ENCODE measurements at places on chromosomes 6 and 20.

GRCh38 chr6:161354276-161354840 lies 80.5 kb upstream of the AGPAT4 start:
- no peak for DNase-seq

- DNase-seq, result peak; percentile 71
Measured at GRCh38 chr20:7085467-7085866, 318.0 kb downstream of the BMP2 start.

GRCh38 chr20:1567392-1568162 lies 10.1 kb upstream of the SIRPD start:
- peak; percentile 41 for DNase-seq

- no peak for DNase-seq
Measured at GRCh38 chr20:63756648-63756991, 17.0 kb downstream of the SLC2A4RG start.

- peak; percentile 29 for DNase-seq
Measured at GRCh38 chr20:38599410-38599882, 2.2 kb upstream of the ARHGAP40 start.

- DNase-seq, result no peak
Measured at GRCh38 chr6:108672641-108673040, 111.9 kb downstream of the FOXO3 start.

DNA sequence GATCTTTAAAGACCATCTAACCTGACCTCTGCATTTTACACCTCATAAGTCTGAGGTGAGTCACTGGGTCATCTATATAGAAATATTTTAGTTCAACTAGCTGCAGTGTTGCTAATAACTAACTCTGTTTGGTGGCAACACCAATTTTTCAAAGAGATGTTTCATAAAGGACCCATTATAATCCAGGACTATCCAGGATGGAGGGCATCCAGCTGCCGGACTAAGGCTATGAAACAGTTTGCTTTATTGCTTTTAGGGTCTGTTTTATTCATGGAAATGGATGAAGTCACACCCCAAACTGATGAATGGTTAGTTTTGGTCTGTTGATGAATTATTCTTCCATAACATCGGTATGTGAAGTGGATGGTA lies 204.2 kb upstream of the GMDS start:
- no peak for DNase-seq

DNA sequence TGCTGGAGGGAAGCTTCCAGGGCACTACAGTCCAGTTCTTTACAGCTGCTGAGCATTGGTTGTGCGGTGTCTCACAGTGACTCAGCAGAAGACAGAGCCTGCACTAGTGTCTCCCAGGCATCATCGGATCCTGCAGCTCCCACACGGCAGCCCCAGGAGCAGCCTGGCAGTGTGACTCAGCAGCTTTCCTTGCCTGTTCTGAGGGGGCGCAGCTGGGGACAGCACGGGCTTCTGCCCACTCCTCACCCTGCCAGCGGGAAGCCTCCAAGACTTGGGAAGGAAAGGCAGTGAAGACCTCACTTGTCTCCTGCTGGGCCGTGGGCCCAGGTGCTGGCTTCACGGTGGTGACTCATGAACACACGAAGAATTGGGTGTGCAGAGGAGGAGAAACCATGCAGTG lies 165.4 kb downstream of the SYNDIG1 start:
- DNase-seq, result peak; percentile 90

GRCh38 chr20:35592339-35592974 lies 23.2 kb upstream of the SPAG4 start:
- DNase-seq, result no peak

DNA sequence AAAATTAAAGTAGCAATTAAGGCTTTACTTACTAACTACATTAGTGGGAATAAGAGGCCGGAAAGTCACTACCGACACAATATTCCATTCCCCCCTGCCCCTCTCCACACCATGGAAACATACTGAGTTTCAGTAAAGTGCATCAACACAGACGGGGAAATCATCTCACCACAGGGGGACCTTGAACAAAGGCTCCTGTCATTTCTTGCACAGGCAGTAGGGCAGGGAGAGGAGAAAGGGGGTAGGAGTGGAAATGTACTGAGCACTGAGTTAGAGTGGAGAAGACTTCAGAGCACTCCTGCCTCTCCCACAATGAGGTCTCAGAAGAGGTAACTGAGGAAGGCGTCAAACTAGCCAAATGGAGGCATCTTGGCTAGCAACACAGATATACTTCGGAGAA lies 1426.9 kb upstream of the EYS start:
- DNase-seq, result no peak

GRCh38 chr6:78533426-78533825 lies 333.9 kb upstream of the IRAK1BP1 start:
- DNase-seq, result peak; percentile 56

GRCh38 chr6:15327271-15327670 lies 81.4 kb downstream of the JARID2 start:
- no peak for DNase-seq

- DNase-seq, result peak; percentile 38
Measured at GRCh38 chr6:168905451-168906090, 348.1 kb downstream of the THBS2 start.

- DNase-seq, result no peak
Measured at GRCh38 chr6:39184906-39185580, 44.2 kb downstream of the KCNK5 start.

- no peak for DNase-seq
Measured at GRCh38 chr6:130364224-130364780, 1.5 kb upstream of the TMEM200A start.

DNA sequence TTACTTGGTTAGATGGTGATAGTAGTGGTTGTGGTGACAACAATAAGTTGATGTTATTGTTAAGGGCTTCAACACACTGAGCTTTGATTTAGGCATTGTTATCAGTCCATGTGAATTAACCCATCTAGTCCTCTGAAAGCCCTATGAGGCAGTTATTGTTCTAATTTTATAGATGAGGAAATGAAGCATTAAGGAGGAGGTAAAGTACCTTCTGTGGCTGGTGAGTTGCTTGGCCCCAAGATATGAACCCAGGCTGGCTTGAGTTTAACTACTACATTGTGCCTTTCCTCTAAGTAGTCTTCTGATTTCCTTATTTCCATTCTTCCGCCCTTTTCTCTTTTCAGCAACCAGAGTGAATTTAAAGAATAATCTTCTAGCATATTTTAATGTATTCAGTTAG lies 81.7 kb downstream of the QKI start:
- DNase-seq, result no peak

DNA sequence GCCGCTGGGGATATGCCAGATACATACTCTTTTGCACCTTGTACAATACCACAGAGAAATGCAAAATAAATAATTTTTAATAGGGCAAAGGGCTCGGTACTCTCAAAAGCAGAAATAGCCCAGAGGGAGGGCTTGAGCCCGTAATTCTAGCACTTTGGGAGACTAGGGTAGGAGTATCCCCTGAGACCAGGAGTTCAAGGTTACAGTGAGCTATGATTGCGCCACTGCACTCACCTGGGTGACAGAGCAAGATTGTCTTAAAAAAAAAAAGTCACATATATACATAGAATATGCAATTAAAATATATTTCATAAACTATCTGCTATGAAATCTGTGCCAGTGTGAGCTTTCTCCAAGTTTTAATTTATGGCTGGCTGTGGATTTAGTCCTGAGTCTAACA lies 818 bp upstream of the TRMT11 start:
- no peak for DNase-seq

DNA sequence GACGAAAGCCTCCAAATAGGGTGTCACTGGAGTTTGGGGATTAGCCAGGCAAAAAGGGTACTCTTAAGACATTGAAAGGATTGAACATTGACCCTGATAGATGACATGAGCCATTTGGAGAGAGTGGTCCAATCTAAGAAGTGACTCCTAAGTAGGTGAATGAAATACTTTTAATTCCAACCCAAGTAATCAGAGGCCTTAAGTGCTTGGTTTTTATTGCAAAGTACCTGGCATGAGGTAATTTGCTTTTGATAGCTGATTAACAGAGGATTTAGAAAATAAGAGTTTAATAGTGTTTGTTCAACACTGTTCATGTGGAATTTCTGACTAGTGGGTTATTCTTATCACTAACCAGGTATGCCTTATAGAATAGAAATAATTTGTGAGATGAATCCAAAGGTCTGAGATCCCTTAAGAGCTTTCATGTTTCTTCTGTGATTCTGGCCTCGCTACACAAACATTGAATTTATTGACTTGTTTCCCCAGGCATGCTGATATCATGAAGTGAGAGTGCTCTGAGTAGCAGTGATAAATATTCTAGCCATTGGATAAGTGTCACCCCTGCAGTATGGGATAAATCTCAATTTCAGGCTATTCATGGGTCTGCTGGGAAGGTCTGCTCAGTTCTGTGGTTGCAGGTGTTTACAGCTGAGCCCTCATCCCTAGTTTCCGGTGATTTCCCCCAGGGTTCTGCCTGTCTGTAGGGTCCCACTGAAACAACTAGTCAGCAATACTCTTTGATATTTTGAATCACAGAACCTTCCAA lies 6.5 kb downstream of the NCOA7 start:
- DNase-seq, result no peak

DNA sequence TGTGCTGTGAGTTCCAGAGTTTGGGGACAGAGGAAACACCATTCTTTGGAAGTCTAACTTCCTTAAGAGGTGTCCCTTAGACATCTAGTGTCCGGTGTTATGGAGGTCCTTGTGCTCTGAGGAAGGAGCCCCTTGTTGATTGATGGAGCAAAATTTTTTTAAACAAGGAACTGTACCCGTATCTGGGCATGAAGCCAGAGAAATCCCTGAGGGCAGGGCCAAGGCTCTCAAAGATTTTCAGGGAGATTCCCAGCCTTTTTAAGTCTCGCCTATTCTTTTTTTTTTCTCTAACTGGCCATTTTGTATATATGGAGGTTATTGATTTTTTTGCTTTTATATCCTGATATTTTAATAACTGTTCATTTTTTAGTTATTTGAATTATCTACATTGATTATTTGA lies 45.9 kb downstream of the TRIM38 start:
- no peak for DNase-seq

- DNase-seq, result no peak
Measured at GRCh38 chr6:8845690-8846089, 410.3 kb upstream of the SLC35B3 start.

GRCh38 chr6:159249752-159250151 lies 80.6 kb downstream of the FNDC1 start:
- DNase-seq, result no peak

DNA sequence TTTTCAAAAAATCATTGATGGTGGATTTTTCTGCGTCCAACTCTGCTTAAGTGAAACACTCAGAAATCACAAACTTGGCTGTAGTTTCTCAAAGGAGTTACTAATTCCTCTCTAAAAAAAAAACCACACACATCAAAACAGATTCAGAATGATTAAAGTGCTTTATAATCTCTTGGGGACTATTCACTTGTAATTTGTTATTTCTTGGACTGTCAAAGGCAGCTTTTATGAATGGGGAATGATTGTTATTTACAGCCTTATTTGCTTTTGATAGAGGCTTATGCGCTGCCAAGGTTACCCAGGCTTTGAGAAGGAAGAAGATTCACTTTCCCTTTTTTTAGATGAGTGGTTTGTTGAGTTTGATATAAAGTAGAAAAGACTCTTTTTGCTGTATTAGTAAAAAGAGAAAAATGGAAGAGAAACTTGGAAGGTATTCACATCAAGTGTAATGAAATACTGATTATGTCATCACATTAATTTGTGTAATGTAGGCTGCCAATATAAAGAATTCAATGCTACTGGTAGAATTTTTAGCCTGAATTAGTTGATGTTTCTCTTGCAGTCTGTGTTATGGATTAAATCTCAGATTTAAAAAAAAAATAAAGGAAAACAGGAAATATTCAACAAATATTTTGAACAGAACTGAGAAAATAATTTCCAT lies 381.0 kb upstream of the SASH1 start:
- no peak for DNase-seq

DNA sequence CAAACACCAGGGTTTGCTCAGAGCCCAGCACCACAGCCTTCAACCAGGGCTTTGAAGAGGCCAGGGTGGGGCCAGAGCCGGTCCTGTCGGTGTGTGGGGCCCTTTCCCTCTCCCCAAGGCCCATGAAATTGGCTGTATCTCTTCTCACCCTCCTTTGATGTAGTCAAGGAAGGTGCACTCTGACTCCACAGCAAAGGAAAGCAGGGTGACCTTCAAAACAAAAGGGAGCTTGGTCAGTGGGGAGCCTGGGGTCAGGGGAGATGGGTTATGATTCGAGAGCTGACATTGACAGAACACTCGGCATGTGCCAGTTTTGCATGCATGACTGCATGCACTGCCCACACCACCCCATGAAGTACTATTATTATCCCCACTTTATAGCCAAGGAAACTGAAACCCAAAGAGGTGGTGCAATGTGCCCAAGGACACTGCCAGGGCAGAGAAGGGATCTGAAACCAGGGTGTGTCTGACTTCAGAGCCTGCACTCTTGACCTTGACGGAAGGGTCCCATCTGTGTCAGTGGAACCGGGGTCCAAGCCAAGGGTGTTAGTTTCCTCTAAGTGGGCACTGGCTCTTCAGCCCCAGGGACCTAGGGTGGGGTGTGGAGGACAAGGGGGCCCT lies 55.4 kb downstream of the RAB44 start:
- DNase-seq, result no peak

DNA sequence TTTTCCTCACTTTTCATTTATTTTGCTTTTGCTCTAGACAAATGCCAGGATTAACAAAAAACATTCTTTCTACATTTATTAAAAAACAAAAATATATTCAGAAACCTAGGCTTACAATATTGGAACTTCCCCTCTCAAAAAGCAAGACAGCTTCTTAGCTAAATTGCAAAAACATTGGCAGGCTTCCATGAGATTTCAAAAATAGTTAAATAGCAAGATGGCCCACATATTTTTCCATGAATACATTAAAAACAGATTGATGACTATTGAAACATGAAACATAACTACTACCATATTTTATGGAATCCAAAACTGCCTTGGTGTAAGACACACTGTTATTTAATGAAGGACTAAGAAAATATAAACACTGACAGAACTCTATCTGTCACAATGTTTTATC lies 92.0 kb downstream of the LY86 start:
- DNase-seq, result peak; percentile 21

- DNase-seq, result no peak
Measured at GRCh38 chr6:117381749-117382148, 44.0 kb downstream of the ROS1 start.

DNA sequence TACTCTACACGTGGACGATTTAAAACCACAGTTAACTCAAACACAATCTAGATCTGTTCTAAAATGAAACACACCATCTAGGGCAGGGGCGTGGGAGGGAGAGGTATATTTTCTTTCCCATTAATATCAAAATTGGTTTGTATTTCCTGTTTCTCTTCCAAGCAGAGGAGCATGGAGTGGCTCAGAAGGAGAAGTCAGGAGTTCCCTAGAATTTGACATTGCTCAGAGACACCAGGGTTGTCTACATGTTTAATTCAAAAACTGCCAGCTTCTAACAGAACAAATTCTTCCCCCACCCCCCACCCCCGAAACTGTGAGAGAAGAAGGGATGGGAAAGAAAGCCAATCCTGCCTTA lies 2.3 kb downstream of the PREX1 start:
- DNase-seq, result no peak

DNA sequence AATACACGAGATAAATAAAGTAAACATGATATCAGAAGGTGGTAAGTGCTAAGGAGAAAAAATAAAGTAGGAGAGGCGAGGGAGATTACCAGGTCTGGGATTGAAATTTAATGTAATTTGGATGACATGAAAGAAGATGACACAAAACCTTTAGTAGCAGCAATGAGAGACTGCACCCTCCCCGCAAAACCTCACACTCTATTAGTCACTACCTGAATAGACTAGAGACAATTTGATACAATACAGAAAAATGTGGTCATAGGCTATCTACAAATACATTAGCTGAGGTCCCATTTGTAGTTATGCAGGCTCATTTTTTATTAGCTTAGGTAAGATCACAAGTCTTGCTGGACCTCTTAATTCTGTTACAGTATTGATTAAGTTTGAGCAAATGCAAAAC lies 125.5 kb downstream of the LRFN2 start:
- DNase-seq, result no peak

Data from choroid plexus epithelial cell (primary cell).